WTC11 (cell line): ENCODE measurements at places on chromosomes 4 and X. TPM values are rescaled to one million over a fixed set of nuclear protein-coding genes. Genes with fewer than 3 reads are reported as not detected.
A peak's percentile ranks its signal among the peaks of the same experiment; 100 is the strongest.

The TBC1D9 gene
- 0.57 to 0.73 TPM (median 0.70 TPM) in 3 replicates for total RNA-seq

The APOOL gene
- 14.4 to 15.9 TPM (median 15.0 TPM) in 3 replicates for total RNA-seq

The CYBB gene
- total RNA-seq: 0.11 to 0.37 TPM (median 0.22 TPM) in 3 replicates

The RAB33A gene
- 2.1 to 3.1 TPM (median 3.0 TPM) in 3 replicates for total RNA-seq

The FAM47C gene
- total RNA-seq: not detected in 3 replicates

DNA sequence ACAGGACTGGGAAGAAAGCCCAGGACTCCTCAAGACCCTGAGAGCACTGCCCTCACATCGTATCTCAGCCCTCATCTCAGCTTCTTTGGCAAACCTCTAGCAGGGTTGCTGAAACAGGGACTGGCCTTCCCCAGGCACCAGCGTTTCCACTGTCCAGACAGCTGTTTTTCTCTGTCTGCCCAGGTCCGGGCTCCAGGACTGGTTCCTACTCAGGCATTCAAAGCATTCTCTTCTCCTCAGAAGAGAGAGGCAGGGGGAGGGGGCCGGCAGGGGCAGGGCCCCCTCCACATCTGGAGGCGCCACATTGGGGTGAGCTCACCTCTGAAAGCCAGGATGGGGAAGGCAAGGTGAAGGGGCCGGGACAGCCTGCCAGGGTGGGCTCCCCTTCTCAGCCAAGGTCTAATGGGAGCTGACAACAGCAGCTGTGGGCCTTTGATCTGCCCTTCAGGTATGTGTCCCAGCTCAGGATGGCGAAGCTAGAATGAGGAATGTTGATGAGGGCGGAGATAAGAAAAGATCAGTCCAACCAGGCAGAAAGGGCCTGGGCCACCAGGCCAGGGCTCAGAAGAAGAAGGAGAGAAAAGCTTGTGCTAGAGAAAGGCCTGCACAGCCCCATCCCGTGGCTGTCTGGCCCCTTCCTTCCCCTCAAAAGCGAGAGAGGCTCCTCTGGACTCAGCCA is 60.4 kb downstream of the PJA1 start:
- H3K4me3 ChIP-seq: no peak overlapping the region
- peaks cover 25% of the 10 kb centered on the region for H3K4me1 ChIP-seq
- no peaks in the 10 kb centered on the region for H3K36me3 ChIP-seq
- H3K27me3 ChIP-seq: no peaks in the 10 kb centered on the region
- DNase-seq: no peak

- H3K36me3 ChIP-seq: no peaks in the 10 kb centered on the region
- peak overlapping the region; percentile 53; the same call in 1 of the 2 replicates for H3K27ac ChIP-seq
- no peak overlapping the region for H3K4me3 ChIP-seq
These were observed 41.3 kb downstream of the RHOH start for GRCh38 chr4:40238008-40238699.

DNA sequence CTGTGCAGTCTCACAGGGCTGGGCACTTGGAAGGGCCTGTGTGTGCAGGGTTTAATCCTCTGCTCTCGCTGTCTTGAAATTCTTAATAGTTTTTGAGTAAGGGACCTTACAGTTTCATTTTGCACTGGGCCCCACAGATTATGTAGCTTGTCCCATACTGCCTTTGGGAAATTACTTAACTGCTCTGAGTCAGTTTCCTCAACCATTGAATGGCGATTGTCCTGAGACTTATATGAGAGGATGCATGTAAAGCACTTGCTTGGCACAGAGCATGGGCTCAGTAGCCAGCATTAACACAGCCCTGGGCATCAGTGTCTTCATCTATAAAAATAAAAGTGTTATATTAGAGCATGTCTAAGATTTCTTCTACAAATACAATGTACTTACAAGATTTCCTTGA is 55.8 kb downstream of the CLCN5 start:
- H3K36me3 ChIP-seq: no peaks in the 10 kb centered on the region
- H3K4me1 ChIP-seq: no peaks in the 10 kb centered on the region
- no peaks in the 10 kb centered on the region for H3K27me3 ChIP-seq
- H3K4me3 ChIP-seq: no peak overlapping the region

DNA sequence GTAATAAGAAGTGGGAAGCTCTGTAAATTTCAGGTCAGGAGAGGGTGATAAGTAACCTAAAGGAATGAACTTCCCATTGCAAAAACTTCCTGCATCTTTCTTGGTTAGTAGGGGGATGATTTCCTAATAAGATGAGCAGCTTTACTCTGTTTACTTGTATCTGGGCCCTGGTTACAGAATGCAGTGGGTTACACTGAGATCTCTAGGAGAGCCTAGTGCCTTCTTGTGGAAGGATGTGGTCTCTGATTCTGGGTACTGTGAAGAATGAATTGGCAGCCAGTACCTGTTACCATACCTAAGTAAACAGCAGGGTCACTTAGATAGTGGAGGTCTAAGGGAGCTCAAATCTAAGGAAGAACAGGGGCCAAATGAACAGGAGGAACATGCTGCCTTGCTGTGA is 320.6 kb downstream of the ARHGAP10 start:
- peaks cover 21% of the 10 kb centered on the region for H3K4me1 ChIP-seq
- H3K27ac ChIP-seq: peak overlapping the region; percentile 34; the same call in 1 of the 2 replicates
- peaks cover 3% of the 10 kb centered on the region; the same call in 1 of the 2 replicates for H3K36me3 ChIP-seq
- DNase-seq: no peak
- no peaks in the 10 kb centered on the region for H3K27me3 ChIP-seq

GRCh38 chr4:125891597-125892258 is 577.0 kb downstream of the FAT4 start:
- H3K36me3 ChIP-seq: no peaks in the 10 kb centered on the region
- H3K27me3 ChIP-seq: no peaks in the 10 kb centered on the region
- H3K27ac ChIP-seq: no peak overlapping the region
- no peak overlapping the region for H3K4me3 ChIP-seq
- no peaks in the 10 kb centered on the region for H3K4me1 ChIP-seq
- DNase-seq: no peak

GRCh38 chrX:14073556-14073955 is 43.9 kb upstream of the GEMIN8 start:
- no peak for DNase-seq
- no peaks in the 10 kb centered on the region for H3K36me3 ChIP-seq
- H3K27me3 ChIP-seq: no peaks in the 10 kb centered on the region

GRCh38 chr4:168870004-168870403 is 140.1 kb downstream of the CBR4 start:
- peaks cover 14% of the 10 kb centered on the region for H3K4me1 ChIP-seq
- H3K36me3 ChIP-seq: 0 out of 2 replicates have a peak, but pooled peaks cover 3% of the 10 kb centered on the region

DNA sequence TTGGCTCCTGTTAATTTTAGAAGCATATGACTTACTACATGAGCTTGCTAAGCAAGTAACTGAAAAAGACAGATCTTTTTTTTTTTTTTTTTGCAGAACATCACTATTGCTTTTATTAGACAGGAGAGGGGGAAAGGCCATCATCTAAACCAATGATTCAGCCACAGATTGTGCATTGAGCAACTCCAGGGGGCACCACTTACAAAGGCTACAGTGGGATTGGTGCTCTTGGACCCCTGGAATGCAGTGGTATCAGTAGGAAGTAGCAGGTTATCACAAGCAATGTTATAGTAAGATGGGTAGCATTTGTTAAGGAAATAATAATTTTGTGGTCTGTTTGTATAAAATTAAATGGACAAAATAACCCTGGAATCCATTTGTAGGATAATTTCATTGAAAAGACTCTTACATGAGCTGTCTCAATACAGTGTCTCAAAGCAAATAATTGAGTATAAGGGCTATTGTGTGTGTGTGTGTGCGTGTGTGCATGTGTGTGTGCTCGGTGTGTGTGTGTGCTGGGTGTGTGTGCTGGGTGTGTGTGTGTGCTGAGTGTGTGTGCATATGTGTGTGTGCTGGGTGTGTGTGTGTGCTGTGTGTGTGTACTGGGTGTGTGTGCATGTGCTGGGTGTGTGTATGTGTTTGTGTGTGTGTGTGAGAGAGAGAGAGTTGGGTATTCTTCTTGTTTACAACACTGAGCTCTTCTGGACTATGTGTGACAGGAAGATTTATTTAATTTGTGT is 296.3 kb downstream of the PCDH7 start:
- H3K27me3 ChIP-seq: peaks cover 8% of the 10 kb centered on the region
- H3K27ac ChIP-seq: no peak overlapping the region; the same call in 1 of the 2 replicates
- DNase-seq: peak; percentile 16
- H3K36me3 ChIP-seq: no peaks in the 10 kb centered on the region
- peaks cover 1% of the 10 kb centered on the region; the same call in 1 of the 2 replicates for H3K4me1 ChIP-seq

GRCh38 chrX:125681058-125681457 is 361.4 kb downstream of the TEX13C start:
- H3K27ac ChIP-seq: no peak overlapping the region
- H3K36me3 ChIP-seq: peaks cover 10% of the 10 kb centered on the region
- DNase-seq: no peak
- H3K27me3 ChIP-seq: no peaks in the 10 kb centered on the region

DNA sequence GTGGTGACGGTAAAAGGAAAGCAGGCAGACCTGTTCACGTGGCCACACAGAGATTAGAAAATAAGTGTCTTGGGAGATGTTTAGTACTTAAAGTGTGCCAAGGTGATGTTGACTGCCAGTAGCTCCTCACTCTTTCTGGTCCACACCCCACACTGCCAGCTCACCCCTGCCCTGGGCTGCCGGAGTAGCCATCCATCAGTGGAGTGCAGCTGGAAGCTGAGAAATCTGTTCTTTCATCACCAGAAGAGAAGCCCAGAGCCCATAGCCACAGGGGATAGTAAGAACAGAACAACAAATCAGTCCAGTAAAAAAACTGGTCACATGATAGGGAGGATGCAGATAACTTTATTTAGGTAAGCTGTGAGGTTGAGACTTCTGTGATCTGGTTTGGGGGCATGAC is 64.1 kb downstream of the WWC2 start:
- no peak for DNase-seq
- H3K27me3 ChIP-seq: no peaks in the 10 kb centered on the region
- H3K27ac ChIP-seq: peak overlapping the region; percentile 26
- H3K4me1 ChIP-seq: peaks cover 57% of the 10 kb centered on the region

DNA sequence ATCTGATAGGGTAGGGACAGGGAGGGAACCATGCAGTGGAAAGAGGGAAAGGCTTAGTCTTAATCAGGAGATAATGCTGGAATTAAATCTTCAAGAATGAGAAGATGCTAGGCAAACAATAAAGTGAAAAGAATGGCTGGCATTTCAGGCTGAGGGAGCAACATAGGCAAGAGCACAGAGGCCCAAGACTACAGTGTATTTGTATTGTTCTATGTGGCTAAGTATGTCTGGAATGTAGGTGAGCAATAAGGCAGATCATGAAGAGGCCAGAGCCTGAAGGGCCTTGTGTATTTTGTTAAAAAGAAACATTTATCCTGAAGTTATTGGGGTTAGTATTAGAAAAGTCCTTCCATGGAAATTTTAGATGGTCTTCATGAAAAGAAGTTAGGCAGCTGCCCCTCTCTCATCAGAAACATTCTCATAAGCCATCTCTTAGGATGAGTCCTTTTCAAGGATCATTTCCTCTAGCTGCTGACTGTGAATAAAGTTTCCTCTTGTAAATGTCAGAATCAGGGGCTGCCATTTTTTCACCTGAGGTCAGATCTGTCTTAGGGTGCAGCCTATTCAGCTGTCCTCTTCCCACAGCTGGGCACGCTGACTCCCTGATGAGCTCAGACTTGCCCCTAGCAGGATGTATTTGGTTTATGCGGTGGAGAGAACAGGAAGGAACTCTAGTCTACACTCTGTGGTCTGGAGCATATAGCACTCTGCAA is 46.3 kb downstream of the ATP10D start:
- peaks cover 17% of the 10 kb centered on the region for H3K36me3 ChIP-seq
- no peak overlapping the region for H3K4me3 ChIP-seq
- H3K4me1 ChIP-seq: peaks cover 14% of the 10 kb centered on the region
- no peak for DNase-seq

- H3K27me3 ChIP-seq: no peaks in the 10 kb centered on the region
- H3K36me3 ChIP-seq: no peaks in the 10 kb centered on the region
- peak overlapping the region; percentile 81 for H3K4me3 ChIP-seq
- peak; percentile 56 for DNase-seq
- peak overlapping the region; percentile 92 for H3K27ac ChIP-seq
These were observed 774 bp downstream of the FAM193A start for GRCh38 chr4:2537011-2537830.

GRCh38 chr4:22504922-22505321 is 10.9 kb downstream of the ADGRA3 start:
- peaks cover 45% of the 10 kb centered on the region for H3K4me1 ChIP-seq
- H3K27ac ChIP-seq: peak overlapping the region; percentile 73; the same call in 1 of the 2 replicates
- no peaks in the 10 kb centered on the region for H3K36me3 ChIP-seq
- H3K27me3 ChIP-seq: no peaks in the 10 kb centered on the region
- no peak overlapping the region for H3K4me3 ChIP-seq

GRCh38 chrX:115561605-115562479 is 868 bp downstream of the PLS3 start:
- no peaks in the 10 kb centered on the region for H3K36me3 ChIP-seq
- peak; percentile 33 for DNase-seq
- peak overlapping the region; percentile 82 for H3K27ac ChIP-seq
- H3K4me1 ChIP-seq: peaks cover 17% of the 10 kb centered on the region; the same call in 1 of the 2 replicates

DNA sequence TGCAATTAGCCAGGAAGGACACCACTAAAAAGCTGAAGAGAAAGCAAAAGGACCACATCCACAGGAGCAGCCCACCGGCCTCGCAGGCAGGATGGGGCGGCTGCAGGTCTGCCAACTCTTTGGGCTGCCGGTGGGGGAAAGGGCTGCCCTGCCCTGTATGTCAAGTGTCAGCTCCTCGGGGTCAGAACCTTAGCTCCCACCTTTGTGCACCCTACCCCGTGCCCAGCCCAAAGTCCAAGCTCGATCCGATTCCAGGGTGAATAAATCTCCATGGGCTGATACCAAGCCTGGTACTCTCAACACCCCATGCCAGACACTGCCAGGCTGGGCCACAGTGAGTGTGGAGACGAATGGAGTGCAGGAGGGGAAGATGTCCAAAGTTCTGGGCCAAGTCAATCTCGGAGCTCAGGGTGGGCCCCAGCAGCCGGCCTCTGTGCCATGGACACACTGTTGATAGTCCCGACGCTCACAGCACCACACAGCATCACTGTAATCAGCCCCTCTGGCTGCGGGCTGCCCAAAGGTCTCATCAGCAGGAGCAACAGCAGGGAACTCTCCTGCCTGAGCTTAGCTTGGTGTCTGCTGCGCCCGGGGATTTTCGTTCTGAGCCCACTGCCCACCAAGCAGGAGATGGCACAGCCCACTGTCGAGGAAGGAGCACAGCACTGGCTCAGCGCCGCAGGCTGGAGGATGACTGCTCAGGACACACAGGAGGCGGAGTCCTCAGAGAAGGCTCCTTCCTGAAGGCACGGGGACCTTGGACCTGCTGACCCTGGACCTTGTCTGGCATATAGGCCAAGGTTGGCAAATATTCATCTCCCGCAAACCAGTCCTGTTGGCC is 84.4 kb downstream of the JAKMIP1 start:
- no peaks in the 10 kb centered on the region for H3K36me3 ChIP-seq
- DNase-seq: no peak
- peaks cover 6% of the 10 kb centered on the region for H3K27me3 ChIP-seq
- H3K4me1 ChIP-seq: peaks cover 44% of the 10 kb centered on the region
- no peak overlapping the region for H3K4me3 ChIP-seq

GRCh38 chr4:157728215-157728614 is 444.6 kb downstream of the GASK1B start:
- H3K36me3 ChIP-seq: no peaks in the 10 kb centered on the region
- no peaks in the 10 kb centered on the region for H3K27me3 ChIP-seq
- DNase-seq: no peak
- no peaks in the 10 kb centered on the region for H3K4me1 ChIP-seq

GRCh38 chrX:20144491-20144890 is 2.9 kb upstream of the EIF1AX start:
- H3K27me3 ChIP-seq: no peaks in the 10 kb centered on the region
- peaks cover 8% of the 10 kb centered on the region; the same call in 1 of the 2 replicates for H3K36me3 ChIP-seq
- H3K27ac ChIP-seq: no peak overlapping the region
- H3K4me3 ChIP-seq: no peak overlapping the region
- peaks cover 10% of the 10 kb centered on the region for H3K4me1 ChIP-seq
